T-cell (primary cell): ENCODE measurements at places on chromosomes 3 and 15. TPM values are rescaled to one million over a fixed set of nuclear protein-coding genes. Genes with fewer than 3 reads are reported as not detected.

CPA3 gene
- total RNA-seq, result 1.2 TPM

TEX55 gene
- total RNA-seq, result not detected

CFAP100 gene
- not detected for total RNA-seq

DNA sequence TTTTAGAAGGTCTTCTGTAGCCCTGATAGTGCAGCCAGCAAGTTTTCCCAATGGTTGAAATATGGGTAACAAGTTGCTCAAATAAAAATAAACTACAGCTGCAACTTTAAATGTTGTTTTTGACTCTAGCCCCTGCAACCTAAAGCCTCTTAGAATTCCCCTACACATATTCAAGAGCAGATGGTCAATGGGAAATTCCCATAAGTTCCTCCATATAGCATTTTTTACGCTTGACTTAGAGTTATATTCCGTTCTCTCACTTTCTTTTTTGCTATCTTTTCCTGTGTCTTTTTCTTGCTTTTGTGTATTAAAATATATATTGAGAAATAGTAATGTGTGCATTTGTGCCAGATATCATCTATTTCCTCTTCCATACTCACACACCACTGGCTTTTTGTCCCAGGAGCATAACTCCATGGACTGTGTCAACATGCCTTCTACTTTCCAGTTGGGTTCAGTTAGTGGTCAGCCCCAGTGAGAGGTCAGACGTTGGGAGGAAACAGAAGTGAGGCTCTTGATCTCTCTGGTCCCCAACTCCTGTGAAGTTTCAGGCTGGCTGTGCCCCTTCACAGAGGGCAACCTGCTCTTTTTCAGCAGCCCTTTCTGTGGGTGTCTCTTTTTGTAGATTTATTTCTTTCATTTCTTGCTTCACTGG, 63.3 kb upstream of the TP63 start:
- no peak for DNase-seq

GABRA5 gene
- not detected for total RNA-seq

DNA sequence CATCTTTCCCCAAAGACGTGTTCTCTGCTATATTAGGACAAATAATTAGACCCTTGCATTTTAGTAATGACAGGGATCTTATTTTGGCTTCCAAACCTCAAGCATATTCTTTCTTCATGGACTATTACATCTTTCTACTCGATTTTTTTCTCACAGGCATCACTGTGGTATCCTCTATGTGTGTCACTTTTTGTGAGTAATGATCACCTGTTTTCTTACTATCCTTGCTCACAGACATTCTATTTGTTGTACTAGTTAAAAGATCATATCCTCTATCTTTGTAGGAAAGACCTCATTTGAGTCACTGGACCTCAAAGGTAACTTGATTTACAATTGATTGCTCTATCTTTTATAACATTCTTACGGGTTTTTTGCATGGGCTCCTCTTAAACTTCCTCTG, 6.8 kb downstream of the C3orf80 start:
- no peak for DNase-seq

DNA sequence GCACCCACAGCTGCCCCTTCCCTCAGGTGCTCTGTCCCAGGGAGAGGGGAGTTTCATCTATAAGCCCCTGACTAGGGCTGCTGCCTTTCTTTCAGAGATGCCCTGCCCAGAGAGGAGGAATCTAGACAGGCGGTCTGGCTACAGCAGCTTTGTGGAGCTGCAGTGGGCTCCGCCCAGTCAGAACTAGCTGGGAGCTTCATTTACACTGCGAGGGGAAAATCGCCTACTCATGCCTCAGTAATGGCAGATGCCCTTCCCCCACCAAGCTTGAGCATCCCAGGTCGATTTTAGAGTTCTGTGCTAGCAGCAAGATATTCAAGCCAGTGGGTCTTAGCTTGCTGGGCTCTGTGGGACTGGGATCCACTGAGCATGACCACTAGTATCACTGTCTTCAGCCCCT, 181.2 kb upstream of the RARB start:
- no peak for DNase-seq

TXNRD3 gene
- 4.8 TPM for total RNA-seq

WDR76 gene
- 11.6 TPM for total RNA-seq

DNA sequence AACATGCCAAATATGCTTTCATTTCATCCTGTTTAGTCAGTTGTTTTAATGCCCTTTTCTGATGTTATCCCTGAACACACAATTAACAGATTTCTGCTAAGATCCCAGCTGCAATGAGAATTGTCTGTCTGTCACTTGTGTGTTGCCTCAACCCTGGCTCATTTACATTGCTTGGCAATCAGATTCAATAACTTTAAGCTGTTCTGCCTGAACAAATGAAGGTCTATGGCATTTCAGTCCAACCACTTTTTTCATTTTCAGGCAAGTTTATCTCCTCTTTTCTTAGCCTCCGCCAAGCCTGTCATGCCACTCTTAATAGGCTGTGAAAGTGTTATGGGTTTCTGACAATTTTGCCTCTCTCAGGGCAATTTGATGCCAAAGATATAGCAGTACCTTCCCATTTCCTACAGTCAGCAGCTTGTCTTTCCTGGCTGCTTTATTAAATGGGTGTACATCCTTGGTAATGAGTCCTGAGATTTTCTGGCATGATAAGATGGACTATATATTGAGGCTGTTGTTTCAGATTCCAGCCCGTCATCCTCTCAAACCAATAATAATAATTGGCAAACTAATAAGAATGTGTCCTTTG, 68.7 kb upstream of the ADAMTS9 start:
- DNase-seq, result no peak

- no peak for DNase-seq
Observed at GRCh38 chr15:64623347-64623996, 151.9 kb downstream of the RBPMS2 start.

GOLGA6L4 gene
- 3.8 TPM for total RNA-seq

RASGRF1 gene
- 0.22 TPM for total RNA-seq

- no peak for DNase-seq
Observed at GRCh38 chr3:195270079-195270816, 711 bp downstream of the XXYLT1 start.

GRCh38 chr15:74130155-74130848, at the start of gene ISLR2:
Gene ISLR2 (plus strand): TSS chr15:74130586. CDS start chr15:74132755, 2,169 bp downstream.
- no peak for DNase-seq

DNA sequence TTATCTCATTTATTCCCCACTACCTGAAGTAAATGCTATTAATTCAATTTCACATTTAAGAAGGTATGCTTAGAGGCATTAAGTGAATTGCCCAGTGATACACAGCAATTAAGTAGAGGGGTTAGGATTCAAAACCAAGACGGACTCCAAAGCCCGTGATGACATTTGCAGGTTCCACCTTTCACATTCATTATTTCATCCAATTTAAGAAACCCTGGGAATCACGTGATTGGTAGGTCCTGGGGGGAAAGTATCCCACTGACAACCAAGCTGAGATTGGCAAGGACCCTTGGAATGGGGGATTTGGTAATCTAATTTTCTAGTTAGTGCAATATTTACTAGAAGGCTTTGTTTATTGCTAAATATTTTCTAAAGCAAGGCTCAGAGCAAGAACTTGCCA, 1.8 kb downstream of the POMGNT2 start:
- DNase-seq, result no peak

DNA sequence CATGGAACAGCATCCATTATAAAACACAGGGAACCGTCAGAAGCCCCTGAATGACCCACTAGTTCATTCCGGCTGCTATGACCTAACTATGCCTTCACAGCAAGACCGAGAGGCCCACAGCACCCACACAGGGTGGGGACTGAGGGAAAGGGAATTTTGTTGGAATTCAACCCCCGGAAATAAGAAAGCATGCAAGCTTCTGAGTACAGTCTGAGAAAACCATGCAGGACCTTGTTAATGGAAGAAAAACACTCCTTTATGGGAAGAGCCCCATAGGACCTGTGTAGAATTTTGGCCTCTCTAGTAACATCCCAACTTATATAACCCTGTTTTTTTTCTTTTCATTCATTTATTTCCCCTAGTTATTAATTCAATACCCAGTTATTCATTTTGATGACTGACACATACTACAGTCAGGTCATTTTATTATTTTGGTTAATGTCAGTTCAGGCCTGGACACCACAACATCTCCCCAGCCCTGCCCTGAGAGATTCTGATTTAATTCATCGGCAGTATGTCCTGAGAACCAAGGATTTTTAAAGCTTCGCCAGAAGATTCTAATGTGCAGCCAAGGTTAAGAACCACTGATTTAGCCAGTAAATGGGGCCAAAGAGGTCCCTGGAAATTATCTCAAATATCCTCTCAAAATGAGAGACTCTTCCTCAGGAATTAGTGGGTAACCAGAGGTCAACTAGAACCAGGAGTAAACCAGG, 231.6 kb upstream of the GOLGA6L4 start:
- no peak for DNase-seq

DNA sequence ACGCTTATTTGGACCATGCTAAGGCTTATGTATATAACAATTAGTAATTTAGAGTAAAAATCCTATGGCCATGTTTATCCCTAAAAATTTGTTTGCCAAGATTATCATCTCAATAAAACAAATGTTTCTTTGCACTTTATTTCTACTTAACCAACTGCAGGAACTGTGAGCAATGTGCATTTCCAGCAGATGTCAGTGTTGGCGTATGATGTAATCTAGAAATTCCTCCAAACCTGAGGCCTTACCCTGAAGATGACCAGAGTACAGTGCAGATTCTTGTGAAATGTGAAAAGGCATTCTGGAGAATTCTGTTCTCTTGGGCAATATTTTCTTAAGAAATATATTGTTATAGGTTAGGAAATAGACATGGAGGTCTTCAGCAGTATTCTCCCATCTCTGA, 205.9 kb downstream of the MBNL1 start:
- DNase-seq, result no peak

ADPRH gene
- 0.43 TPM for total RNA-seq

DNA sequence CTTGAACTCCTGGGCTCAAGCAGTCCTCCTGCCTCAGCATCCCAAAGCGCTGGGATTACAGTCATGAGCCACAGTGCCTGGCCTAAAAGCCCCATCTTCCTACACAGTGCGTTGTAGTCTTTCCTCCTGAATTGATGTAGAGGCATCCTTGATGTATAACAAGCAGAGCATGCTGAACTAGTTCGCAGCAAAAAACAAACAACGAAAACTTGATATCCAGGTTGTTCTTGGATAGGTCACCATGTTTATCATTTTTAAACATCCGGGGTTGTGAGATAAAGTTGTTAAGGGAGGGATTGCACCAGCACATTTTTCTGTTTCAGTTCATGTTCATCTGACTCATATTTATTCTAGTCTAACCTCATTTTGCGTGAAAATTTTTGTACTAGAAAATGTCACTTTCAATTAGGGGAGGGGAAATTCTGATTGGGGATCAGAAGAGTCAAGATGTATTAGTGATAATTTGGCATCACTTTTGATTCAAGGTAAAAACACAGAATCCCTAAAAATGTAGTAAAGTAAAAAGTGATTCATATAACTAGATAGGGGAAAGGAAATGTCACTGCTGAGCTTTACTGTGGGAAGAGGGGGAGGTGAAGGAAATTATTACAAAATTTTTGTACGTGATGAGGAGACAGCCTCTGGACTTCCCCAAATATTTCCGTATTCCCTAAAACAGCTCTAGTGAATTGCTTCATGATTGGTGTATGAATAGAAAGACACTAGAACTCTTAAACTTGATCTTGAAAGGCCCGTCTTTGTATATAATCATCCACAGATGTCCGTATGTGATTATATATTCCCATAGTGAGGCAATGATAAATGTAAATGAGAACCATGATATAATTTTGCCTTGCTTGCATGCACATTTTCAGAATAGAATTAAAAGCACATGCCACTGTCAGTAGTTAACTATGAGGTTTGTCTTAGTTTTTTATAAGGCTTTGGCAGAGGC, 22.9 kb downstream of the RAB8B start:
- no peak for DNase-seq

DNA sequence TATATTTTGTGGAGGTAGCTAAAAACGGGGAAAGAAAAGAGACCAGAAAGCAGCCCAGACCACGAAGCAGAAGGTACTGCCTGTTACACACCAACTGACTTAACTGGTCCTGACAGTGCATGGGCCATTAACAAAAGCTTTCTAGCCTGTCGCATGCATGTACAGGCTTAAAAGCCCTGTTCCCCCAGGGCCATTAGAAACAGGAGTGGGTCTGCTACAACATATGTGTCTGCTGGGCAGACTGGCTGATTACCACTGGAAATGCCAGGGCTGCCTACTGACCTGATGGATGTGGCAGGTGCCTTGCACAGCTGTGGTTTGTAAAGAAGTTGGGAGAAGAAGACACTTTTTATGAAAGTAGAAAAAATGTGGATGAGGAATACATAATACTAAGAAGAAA, 137.4 kb downstream of the GAP43 start:
- DNase-seq, result no peak
